ENCODE measurements at places on chromosomes 5 and 9.

GRCh38 chr9:133593587-133594253 lies 15.5 kb downstream of the FAM163B start:
- no peak for DNase-seq

GRCh38 chr5:82384034-82384750 lies 106.0 kb upstream of the RPS23 start:
- DNase-seq = no peak

DNA sequence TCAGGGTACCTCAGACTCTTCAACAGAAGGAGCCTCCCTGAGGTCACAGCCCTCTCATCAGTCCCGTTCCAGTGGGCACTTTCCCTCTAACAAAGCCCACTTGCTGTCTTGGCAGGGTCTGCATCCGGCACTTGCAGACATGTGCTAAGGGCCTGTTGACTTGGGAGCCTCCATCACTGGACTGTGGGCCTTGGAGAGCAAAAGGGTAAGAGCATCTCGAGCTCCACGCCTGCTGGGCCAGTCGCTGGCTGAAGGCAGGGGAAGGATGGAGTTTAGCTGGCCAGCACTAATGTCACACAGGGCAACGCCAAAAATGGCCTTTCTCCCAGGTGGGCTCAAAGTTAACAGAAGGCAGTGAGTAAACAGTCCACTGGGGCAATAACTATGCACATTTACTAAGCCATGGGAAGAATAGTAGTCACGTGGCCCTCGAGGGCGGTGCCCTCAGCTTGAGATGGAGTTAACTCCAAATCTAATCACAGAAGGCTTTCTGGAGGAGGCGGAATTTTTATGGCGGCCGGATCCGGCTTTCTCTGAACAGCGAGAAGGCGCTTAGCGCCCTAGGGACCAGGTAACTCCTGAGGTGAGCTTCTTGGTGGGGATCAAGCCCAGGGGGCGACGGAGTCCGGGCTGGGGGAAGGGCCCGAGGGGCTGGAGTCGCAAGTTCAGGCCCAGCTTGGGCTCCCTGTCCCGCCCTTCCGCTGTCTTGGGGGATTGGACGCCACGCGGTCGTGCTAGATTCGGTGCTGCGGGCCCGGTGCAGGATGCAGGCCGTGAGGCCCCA lies 2.0 kb upstream of the NSD1 start:
- no peak for DNase-seq

- DNase-seq = no peak
These were observed 32.2 kb upstream of the CDKN2B start for GRCh38 chr9:22041344-22041743.

DNA sequence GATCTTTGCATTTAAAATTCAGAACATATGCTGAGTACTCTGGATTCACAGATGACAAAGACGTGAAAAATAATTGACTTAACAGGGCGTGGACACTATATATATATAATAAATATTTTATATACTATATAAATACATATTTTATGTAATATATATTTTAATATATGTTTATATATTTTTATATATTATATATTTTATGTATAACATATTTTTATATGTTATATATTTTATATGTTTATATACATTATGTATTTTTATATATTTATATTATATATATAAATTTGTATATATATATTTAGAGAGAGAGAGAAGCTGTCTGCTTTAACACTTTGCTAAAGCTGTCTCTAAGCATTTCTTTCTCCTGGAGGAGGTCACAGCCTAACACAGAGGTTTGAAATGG lies 113.1 kb downstream of the INIP start:
- no peak for DNase-seq

- no peak for DNase-seq
These were observed 47.2 kb downstream of the PTGS1 start for GRCh38 chr9:122418016-122418415.

DNA sequence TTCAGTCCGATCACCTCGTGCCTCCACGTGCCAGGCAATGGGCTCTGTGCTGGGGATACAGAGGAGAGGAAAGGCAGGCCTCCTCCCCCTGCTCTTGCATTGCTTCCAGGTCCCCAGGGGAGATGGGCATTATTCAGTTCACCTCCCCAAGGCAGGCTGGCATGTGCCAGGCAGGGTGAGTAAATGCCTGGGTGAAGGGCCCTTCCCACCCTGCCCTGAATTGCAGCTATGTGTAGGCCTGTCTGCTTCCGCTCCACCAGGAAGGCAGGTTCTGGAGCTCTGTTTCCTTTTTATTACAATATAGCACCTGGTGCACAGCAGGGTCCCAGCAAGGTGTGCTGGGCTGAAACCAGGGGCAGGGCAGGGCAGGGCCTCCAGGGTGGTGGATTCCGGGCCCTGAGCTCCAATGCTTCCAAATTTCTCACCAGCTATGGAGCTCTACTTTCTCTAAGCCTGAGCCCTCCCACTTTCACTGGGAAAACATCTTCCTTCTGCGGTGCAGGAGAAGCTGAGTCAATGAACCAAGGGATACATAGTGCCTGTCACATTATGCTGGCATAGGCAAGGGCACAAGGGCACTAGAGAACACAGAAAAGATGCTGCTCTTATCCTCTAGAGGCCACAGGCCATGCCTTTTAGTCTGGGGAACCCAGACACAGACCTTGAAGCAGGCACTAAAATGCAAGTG lies 42.0 kb downstream of the SHB start:
- no peak for DNase-seq

- no peak for DNase-seq
These were observed 15.1 kb downstream of the SLCO6A1 start for GRCh38 chr5:102483736-102484135.

- no peak for DNase-seq
These were observed 2030.4 kb downstream of the EFNA5 start for GRCh38 chr5:105640328-105640727.

- DNase-seq = no peak
These were observed 63.1 kb upstream of the TTC23L start for GRCh38 chr5:34775886-34776285.

DNA sequence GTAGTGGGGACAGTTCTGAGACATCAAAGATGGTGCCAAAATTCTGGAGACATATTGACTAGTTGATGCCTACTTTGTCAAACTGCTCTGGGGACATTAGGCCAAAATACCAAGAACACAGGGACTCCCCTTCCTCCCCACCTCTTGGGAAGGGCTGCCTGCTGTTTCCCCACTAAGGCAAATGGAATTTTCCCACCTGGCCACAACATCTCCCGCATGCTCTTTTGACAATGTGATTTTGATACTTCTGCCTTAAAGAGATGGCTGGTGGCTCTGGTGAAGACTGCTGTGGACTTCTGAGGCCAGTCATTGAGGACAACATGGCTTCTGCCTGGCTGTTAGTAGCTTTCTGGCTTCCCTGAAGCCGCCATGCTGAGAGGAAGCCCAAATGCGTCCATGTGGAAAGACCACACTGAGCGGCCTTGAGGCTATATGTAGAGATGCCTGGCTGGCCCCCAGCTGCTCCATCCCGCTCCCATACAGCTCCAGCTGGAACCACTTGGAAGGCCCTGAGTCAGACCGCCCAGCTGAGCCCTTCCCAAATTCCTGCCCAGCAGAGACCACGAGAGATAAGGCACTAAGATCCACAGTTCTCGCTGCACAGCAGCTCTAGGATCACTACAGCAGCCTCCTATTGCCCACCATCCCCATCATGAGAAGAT lies 226.7 kb downstream of the SYK start:
- DNase-seq = no peak

DNA sequence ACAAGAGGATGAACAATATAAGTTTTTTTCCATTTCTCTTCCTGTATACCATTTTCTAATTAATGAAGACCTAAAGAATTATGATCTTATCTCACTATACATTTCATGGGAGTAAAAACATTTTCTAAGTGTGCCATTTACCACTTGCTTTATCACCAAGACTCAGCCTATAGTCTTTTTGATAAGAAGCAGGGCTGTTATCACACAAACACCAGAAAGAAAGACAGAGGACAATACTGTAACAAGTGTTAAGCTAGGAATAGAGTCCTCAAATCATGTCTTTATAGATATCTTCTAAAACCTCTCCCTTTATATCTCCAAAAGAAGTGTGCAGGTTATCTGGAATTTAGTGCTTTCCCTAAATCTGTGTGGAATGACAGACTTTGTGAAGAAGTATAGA lies 119.7 kb downstream of the FAM174A start:
- DNase-seq = no peak

DNA sequence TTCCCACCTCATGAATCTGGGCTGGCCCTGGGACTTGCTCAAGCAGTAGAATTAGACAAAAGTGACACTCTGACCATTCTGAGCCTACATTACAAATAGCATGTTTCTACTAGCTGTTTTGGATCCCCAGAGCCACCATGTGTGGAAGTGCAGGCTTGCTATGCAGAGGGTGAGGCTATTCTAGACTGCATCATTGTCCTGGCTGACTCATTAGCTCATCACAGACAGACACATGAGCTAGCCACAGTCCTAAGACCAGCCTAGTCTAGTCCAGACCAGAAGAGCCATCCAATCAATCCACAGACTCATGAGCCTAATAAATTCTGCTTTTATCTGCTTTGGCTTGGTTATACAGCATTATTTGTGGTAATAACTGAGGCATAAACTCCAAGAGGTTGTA lies 351.9 kb downstream of the PRELID2 start:
- DNase-seq = no peak

DNA sequence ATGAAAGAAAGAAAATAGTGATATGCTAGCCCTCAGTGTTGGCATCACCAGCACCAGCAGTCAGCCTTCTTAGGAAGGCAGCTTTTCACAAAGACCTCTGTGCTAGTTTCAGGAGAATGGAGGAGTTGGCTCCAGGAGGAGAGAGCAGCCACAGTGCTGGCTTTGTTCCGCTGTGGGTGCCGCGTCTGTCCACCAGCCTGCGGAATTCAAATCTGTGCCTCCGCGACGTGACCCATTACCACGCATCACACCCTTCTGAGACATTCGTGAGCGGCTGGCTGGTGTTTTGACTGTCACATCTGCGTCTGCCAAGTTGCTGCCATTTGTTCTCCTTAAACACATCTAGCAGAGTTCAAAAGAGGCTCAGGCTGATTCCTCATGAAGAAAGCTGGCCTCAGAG lies 34.4 kb downstream of the SNX18 start:
- no peak for DNase-seq

- DNase-seq = no peak
These were observed 138.1 kb upstream of the DMRT1 start for GRCh38 chr9:703392-703791.

GRCh38 chr5:16588434-16589214 lies 28.2 kb downstream of the RETREG1 start:
- DNase-seq = no peak

DNA sequence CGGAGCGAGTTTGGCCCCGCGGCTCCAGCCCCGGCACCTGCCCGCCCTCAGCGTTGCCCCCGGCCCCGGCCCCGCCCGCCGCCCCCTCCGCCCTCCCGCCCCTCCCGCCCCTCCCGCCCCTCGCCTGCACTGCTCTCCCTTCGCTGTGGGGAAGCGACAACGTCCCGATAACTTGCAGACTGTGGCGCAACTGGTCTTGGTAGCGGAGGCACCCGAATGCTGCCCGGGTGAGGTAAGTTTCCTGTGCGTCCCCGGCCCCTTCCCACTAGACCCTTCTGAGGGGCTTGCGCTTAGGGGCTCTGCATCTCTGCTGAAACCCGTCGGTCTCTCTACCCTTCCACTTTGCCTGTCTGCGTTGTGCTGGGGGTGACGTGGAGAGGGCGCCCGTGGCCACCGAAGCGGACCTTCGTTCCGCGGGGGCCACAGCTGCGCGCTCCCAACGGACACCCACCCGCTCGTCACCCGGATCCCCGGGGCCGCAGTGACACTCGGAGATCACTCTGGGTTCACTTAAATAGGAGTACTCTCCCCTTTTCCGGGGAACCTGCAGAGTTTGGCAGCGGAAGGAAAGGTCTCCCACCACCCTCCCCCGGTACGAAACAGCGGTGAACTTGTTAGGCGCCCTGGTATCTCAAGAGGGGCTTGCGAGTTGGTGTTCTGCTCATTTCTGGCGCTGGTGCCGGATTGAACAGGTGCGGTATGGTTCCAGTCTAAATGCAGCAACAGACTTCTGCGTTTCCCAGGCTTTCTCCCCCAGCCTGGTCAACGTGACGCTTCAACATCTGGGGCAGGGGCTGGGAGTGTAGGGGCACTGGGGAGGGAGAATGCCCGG lies 707 bp downstream of the PIP5K1B start:
- DNase-seq = no peak

GRCh38 chr5:134905246-134905996 lies 490 bp downstream of the PCBD2 start:
- DNase-seq = peak; percentile 71

DNA sequence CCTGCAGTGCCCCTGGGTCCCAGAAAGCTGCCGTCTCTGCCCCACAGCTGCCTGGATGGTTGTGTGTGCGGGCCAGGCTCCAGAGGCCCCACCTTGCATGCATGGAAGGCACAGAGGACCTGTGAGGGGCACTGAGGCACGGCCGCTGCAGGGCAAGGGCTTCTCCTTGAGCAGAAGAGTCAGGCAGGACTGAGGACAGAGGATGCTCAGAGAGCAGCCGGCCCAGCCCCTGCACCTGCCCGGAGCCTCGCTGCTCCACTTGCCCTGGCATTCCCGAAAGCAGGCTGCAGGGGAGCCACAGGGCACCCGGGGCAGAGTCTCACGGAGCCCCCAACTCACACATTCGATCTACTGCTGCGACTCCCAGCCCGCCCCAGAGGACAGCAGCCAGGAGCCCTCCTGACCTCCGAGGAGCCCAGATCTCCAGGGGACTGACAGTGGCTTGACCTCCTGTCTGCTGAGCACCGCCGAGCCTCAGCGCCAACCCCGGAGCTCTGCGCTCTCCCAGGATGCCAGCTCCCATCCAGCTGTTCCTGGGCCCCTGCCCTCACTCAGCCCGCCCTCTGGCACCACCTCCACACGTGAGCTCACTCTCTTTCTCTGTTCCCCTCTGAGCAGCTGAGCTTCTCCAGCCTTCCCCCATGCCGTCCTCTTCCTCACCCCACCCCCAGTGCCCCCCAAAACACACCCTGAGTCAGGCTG lies 95.0 kb downstream of the KCNT1 start:
- DNase-seq = no peak

- DNase-seq = no peak
These were observed 61.7 kb upstream of the UBAC1 start for GRCh38 chr9:136022731-136023409.

GRCh38 chr5:112563169-112563826 lies 144.2 kb upstream of the EPB41L4A start:
- DNase-seq = no peak

GRCh38 chr5:177507165-177507564 lies 2.5 kb downstream of the DOK3 start:
- no peak for DNase-seq

DNA sequence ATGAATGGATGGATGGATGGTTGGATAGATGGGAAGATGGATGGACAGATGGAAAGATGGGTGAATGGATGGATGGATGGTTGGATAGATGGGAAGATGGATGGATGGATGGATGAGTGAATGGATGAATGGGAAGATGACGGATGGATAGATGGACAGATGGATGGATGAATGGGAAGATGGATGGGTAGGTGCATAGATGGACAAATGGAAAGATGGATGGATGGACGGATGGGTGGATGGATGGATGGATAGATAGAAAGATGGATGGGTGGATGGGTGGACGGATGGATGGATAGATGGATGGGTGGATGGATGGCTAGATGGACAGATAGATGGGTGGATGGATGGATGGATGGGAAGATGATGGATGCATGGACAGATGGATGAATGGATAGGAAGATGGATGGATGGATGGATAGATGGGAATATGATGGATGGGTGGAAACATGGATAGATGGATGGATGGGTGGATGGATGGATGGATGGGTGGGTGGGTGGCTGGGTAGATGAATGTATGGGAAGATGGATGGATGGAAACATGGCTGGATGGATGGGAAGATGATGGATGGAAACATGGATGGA lies 16.5 kb upstream of the EXOC3 start:
- DNase-seq = no peak

All from central memory CD4-positive, alpha-beta T cell (primary cell).